ENCODE measurements at places on chromosomes 3 and 15. TPM values are rescaled to one million over a fixed set of nuclear protein-coding genes. Genes with fewer than 3 reads are reported as not detected.

The CHRM5 gene
- not detected for total RNA-seq

The PSTPIP1 gene
- 127 TPM for total RNA-seq

The CLDN11 gene
- 0.26 TPM for total RNA-seq

The ACSBG1 gene
- not detected for total RNA-seq

The PPP1R14D gene
- total RNA-seq: not detected

The ZBED2 gene
- total RNA-seq: 547 TPM

The HESX1 gene
- not detected for total RNA-seq

- DNase-seq: no peak
Observed at GRCh38 chr3:179088306-179088705, 16.7 kb upstream of the ZMAT3 start.

DNA sequence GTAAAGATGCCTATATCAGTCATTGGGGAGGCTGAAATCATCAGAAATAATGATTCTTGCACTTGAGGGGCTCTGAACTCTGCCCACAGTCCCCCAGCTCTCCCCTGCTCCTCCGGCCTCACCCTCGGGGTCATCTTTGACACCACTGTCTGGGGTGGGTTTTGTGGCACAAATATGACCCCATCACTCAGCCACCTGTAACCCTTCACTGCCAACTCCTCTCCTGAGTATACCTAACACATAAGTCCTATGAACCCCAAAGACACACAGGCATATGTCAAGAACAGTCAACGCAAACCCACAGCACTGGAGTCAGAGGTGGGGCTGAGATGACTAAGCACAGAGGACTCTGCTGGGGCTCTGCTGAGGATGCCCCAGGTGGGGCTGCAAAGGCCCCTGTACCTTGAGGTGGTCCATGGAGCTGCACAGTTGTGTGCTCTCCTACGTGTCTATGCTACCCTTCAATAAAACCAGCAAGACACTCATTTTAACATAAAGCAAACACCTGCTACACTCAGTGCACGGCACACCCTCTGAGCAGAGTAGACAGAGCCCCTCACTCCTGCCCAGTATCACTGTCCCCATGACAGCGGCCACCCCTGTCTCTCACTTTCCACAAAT, 29.9 kb downstream of the SLC41A3 start:
- no peak for DNase-seq

DNA sequence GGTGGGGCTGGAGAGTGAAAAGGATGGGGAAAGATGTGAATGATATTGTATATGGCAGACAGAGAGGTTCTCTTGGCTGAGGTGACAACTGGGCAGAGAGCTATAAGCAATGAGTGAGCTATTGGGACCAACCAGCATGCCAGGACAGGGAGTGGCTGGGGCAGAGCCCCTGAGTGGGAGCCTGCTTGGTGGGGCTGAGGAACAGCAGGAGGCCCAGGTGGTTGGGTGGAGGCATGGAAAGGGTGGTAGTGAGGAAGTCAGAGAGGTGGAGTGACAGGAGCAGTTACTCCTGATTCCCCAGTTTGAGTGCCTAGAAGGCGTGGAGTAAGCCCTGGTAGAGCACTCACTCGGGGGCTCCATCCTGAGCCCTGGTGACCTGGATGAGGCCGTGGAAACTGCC, 15.5 kb upstream of the TNFAIP8L3 start:
- DNase-seq: no peak

- no peak for DNase-seq
Observed at GRCh38 chr3:171825222-171825828, 15.0 kb upstream of the PLD1 start.

GRCh38 chr3:124810970-124811369, 76.2 kb downstream of the ITGB5 start:
- no peak for DNase-seq

DNA sequence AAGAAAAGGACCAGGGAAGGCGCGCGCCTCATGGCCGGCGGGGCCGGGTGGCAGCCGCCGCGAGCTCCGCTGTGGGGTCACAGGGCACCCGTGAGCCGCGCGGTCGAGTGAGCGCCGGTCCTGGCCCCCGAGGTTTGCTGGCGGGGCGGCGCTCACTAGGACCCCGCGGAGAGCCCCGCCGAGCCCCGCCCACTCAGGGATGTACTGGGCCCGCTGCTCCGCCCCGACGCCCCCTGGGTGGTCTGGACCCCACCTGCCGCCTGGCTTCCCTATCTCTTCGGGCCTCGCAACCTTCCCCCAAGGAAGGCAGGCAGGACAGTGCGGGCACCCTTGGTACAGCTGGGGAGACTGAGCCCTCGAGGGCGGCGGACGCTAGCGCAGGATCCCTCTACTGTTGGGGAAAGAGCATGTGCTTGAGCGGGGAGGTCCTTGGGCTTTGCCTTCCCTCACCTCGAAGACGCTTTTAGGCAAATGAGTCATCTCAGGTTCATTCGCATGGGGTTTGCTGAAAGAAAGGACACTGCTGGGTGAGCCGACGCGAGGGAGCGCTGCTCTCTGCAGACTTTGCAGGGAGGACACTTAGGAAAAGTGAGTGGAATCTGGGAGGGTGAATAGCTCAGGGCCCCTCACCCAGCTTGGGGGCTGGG, at the start of gene CHRNB4:
Gene CHRNB4 (minus strand): TSS at position 109 of the 647 bp plus-strand sequence. CDS start 77 bp downstream, at position 32.
- DNase-seq: no peak

GRCh38 chr15:83250781-83251180, 33.7 kb downstream of the BNC1 start:
- no peak for DNase-seq

DNA sequence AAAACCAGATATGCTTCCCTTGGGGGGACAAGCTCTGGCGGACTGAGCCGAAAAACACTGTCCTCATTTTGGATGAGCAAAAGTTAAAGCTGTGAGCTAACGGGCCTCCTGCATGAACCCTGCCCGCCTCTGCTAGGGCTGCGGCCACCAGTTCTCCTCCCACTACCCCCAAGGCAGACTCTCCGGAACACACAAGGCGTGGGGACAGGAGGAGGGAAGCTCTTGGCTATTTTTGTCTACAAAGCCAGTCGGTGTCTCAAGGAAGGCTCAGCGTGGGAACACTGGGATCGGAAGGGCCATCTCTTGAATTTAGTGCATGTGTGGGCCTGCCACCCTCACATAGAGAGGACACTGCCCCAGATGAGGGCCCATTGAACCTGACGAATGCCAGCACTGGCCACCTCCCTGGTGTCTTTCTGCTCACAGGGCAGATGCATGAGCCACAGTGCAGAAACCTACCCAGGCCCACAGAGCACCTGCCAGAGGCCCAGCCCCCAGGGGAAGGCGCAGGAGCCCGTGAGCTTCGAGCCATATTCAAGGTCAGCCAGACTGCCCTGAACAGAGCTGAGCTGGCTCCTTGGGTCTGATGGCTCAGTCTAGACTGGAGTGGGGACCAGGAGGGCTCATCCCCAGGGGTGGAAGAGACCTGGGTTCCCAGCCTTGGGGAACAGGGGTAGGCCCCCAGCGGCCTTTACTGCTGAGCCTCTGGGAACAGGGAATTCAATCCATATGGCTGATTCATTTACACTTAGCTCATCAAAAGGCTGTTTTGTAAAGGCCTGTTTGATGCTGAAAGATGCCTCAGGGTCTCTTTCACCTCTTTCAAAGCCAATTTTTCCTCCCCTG, 38.3 kb downstream of the HCN4 start:
- no peak for DNase-seq

GRCh38 chr15:51818150-51818549, 11.3 kb upstream of the TMOD3 start:
- no peak for DNase-seq

- DNase-seq: no peak
Observed at GRCh38 chr3:157333551-157333991, 103.1 kb upstream of the PTX3 start.

DNA sequence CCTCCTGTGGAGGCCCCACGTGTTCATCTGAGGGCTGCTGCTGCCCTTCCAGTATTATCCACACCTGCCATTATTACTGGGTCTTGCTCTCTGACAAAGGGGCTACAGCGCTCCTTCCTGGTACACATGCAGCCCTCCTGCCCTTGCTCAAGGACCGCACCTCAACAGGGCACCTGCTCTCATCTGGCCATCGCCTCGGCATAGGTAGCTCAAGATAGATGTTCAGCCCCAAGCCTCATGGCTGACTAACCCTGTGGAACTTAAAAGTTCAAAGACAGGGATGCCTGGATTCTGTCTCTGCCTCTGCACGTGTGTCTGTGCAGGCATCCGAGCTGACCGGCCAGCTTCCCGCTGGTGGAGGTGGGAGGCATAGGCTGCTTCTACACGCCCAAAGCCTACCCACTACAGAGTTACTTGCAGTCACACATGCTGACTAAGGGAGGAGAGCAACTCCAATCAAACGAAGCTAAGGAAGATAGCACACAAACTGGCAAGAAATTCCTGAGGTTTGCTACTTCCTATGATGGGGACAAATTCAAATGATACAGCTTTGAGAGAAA, 152.5 kb upstream of the ATP10A start:
- DNase-seq: no peak

- DNase-seq: no peak
Observed at GRCh38 chr3:25027650-25028049, 400.4 kb upstream of the RARB start.

DNA sequence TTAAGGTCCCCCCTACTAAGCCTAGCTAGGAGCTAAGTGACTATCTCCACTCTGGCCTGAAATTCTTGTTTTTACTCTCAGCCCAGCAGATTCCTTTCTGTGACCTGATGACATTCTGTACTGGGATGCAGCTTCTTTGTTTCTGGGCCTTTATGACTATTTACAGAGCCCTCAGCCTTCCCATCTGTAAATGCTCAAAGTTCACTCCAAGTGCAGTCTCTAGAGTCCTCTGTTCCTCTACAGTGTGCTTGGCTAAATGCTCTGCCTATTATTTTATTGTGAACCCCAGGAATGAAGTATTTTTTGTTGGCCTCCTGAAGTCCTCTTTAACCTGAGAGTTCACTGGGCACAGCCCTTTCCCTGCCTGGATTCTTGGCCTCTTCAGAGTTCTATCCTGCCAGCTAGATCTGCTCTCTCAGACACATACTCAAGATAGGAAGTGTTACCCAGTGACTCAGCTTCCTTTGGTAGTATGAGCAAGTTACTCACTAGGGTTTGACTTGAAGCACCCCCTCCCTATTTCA, 278.1 kb upstream of the P2RY1 start:
- DNase-seq: no peak

DNA sequence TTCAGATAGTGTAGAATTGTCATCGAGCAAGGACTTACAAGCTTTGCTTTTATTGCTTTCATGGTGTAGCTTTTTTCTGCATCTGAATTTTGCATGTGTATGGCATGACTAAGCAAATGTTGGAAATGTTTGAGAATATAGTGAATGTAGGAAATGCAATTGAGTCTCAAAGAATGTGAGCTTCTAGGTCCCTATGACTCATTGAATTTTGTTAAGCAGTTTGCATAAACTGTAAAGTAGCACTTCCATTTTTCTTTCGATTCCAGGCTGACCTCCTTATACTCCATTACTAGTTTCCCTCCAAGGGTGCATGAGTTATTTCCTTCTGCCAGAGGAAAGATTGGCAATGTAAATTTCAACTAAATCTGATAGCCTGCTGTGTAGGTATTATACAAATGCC, 619.2 kb downstream of the DIPK2A start:
- DNase-seq: no peak

GRCh38 chr15:89170364-89170763, 51.0 kb downstream of the RLBP1 start:
- no peak for DNase-seq

GRCh38 chr3:76362643-76363042, 577.3 kb upstream of the ZNF717 start:
- DNase-seq: no peak

GRCh38 chr3:168292296-168292695, 196.6 kb upstream of the GOLIM4 start:
- DNase-seq: no peak

DNA sequence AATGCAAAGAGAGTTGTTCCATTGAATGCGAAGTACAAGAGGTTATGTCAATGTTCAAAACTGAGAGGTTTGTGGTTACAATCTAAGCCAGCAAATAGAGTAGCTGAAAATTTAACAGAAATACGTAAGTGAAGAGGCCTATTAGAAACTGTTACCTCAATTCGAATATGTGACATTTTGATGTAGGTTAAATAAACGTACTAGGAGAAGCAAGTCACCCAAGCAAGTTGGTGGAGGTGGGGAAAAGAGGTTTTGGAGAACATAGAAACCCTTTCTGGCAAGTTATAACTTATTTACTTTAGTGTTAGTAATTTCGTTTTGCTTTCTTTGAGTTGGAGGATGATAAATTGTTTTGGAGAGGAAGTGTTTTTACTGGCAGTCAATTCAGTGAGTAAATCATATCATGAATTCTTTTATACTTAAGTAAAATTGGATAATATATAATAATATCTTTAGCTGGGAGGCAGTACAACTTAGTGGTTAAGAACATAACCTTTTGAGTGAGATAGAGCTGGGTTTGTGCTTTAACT, 91.2 kb upstream of the NAALADL2 start:
- no peak for DNase-seq

DNA sequence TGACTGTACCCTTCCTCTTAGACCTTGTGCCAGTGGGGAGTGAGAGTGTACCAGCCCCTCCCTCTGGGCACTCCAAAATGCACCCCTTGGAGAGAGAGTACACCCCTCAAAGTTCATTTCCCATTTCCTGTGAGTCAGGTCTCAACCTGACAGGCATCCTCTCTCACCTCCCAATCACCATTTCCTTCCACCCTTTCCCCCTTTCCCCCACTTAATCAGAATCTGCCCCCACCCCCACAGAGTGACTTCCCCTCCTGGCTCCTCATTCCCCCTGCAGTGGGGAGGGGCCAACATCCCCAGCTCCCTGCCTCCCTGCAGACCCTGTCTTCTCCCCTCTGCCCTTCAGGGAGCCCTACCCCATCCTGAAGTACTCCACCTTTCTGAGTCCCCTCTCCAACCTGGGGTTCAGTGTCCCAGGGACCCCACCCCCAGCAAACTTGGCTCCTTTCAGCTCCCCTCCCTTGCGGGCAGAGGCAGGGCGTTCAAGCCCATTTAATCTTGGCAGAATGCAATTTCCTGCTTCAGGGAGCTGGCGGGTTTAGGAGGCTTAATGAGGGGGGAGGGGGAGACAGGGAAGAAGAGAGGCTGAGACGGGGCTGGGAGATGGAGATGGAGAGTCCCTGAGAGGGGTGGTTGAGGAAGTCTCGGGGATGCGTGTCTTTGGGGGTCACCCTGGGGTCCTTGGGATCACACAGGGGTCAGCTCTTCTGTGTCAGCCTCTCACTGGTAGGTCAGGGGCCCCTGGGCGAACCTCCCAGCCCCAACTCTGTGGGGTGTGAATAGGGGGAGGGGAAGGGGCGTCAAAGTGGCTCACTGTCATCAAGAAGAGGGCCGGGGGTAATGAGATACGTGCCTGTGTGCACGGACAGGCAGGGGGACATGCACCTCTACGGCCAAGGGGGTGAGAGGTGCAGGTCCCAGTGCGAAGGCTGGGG, 16.6 kb upstream of the SEMA3F start:
- DNase-seq: no peak

DNA sequence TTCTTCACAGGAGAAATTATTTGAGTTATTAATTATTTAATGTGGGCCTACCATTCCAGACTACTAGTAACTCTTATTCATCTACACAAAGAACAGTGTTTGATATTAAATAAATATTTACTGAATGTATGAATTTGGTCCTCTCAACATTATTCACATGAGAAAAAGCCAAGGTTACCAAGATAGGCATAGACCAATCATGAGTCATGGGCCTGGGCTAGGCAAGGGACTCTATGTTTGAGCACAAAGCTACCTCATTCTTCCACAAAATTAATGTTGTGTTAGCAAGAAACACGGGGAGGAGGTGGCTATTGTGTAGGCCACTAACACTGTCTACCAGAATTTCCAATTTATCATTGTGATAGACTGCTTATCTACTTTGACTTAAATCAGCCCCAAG, 115.7 kb downstream of the SERPINI1 start:
- DNase-seq: no peak

GRCh38 chr3:63874769-63875168, 11.1 kb downstream of the ATXN7 start:
- DNase-seq: no peak

GRCh38 chr3:98775459-98776139, 12.5 kb downstream of the ST3GAL6 start:
- no peak for DNase-seq

Data from CD8-positive, alpha-beta memory T cell (primary cell).